Aortic smooth muscle cell (primary cell): ENCODE measurements at places on chromosomes 5 and 9. TPM values are rescaled to one million over a fixed set of nuclear protein-coding genes. Genes with fewer than 3 reads are reported as not detected.

Gene AJM1
- 1.1 TPM in 2 replicates for total RNA-seq

Gene MOB3B
- total RNA-seq, result under 0.01 and 0.06 TPM in 2 replicates

Gene PHAX
- 61.9 and 69.9 TPM in 2 replicates for total RNA-seq

Gene AQP3
- total RNA-seq, result 0.26 and 0.56 TPM in 2 replicates

Gene DAB2IP
- 25.6 and 36.7 TPM in 2 replicates for total RNA-seq

Gene AFAP1L1
- total RNA-seq, result 10.1 and 16.1 TPM in 2 replicates

Gene KIAA1958
- total RNA-seq, result 0.66 and 0.68 TPM in 2 replicates

Gene GLRA1
- not detected in 2 replicates for total RNA-seq

Gene DNAI1
- total RNA-seq, result not detected in 2 replicates

Gene EEIG1
- 13.5 and 18.7 TPM in 2 replicates for total RNA-seq

Gene PTGER4
- 20.6 and 66.8 TPM in 2 replicates for total RNA-seq

Gene FER
- total RNA-seq, result 25.5 and 36.9 TPM in 2 replicates

Gene OSMR
- total RNA-seq, result 46.1 and 56.5 TPM in 2 replicates

Gene ZFP2
- 0.25 and 0.92 TPM in 2 replicates for total RNA-seq

Gene CCNO
- 0.40 and 0.50 TPM in 2 replicates for total RNA-seq

Gene SREK1
- total RNA-seq, result 64.7 and 79.5 TPM in 2 replicates

Gene DMRT2
- total RNA-seq, result not detected in 2 replicates

Gene TAF11L5
- not detected in 2 replicates for total RNA-seq

Gene INSL4
- under 0.01 TPM in 1 of 2 replicates, not detected in the other for total RNA-seq

Gene OBP2B
- not detected in 2 replicates for total RNA-seq

Gene STC2
- total RNA-seq, result 251 and 773 TPM in 2 replicates

Gene TRIM36
- total RNA-seq, result 0.53 and 0.75 TPM in 2 replicates

Gene OR1J2
- 0.53 TPM in 1 of 2 replicates, not detected in the other for total RNA-seq

Gene GRM6
- total RNA-seq, result not detected in 2 replicates

Gene C5orf46
- 0.66 and 1.1 TPM in 2 replicates for total RNA-seq

Gene SLC6A3
- not detected in 2 replicates for total RNA-seq

Gene DTWD2
- total RNA-seq, result 4.5 and 5.2 TPM in 2 replicates

Gene CSF1R
- under 0.01 TPM in 1 of 2 replicates, not detected in the other for total RNA-seq

Gene NSUN2
- total RNA-seq, result 41.0 and 57.5 TPM in 2 replicates
